OCI-LY7 (cell line): ENCODE measurements at places on chromosomes 6 and 20.

GRCh38 chr20:53734006-53734688 lies 140.5 kb upstream of the ZNF217 start:
- DNase-seq: no peak

GRCh38 chr6:139941826-139942225 lies 567.4 kb upstream of the CITED2 start:
- no peak for DNase-seq

- peak; percentile 16 for DNase-seq
Observed at GRCh38 chr6:19664050-19664449, 173.1 kb upstream of the ID4 start.

DNA sequence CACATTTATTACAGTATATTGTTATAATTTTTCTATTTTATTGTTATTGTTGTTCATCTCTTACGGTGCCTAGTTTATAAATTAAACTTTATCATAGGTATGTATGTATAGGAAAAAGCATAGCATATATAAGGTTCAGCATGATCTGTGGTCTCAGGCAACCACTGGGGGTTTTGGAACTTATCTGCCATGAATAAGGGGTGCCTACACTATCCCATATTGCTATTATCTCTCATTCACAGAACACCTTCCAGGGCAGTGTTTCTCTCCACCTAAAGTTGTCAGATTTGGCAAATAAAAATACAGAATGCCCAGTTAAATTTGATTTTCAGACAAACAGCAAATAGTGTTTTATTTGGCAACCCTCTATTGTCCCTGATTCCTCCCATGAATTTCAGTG lies 35.5 kb upstream of the FAM184A start:
- no peak for DNase-seq

DNA sequence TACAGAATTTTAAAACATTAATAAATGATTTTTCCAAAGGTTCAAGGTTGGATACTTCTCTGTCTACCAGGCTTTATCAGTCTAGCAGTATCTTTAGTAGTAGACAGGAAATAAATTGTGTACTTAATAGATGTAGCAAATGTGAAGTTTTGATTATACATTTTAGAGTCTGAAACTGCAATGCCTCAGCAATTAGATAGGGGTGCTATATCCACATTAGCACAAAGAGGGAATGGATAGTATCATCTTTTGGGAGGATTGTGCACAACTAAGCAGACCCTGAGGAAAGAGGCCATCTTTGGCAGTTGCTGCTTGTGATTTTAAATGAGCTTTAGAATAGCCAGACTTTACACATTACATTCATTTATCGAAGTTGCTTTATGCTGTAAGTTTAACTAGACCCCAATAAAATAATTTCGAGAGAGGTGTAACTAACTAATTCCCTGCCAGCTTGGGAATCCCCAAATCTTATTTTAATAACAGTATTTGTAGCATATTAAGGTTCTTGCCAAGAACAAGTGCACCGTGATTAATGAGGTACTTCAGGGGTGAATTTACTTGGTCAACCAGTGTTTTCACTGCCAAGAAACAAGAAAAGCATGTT lies 2.8 kb downstream of the KCNQ5 start:
- DNase-seq: peak; percentile 80

DNA sequence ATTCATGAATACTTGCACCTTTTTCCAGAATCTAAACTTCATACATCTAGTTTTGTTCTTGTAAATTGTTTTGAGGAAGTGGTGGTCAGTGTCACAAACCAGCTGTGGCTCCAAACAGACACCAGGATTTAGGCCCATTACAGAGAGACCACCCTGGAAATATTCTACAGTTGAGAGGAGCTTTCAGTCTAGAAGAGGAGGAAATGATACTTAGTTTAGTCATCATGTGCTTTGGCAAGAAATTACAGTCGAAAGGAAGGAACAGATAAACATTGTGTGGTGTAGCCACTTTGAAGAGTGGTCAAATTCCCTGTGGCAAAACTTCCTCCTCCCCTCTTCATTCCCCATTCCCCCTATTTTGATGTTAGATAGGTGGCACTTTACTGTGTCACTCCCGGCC lies 15.7 kb downstream of the DCBLD1 start:
- no peak for DNase-seq

DNA sequence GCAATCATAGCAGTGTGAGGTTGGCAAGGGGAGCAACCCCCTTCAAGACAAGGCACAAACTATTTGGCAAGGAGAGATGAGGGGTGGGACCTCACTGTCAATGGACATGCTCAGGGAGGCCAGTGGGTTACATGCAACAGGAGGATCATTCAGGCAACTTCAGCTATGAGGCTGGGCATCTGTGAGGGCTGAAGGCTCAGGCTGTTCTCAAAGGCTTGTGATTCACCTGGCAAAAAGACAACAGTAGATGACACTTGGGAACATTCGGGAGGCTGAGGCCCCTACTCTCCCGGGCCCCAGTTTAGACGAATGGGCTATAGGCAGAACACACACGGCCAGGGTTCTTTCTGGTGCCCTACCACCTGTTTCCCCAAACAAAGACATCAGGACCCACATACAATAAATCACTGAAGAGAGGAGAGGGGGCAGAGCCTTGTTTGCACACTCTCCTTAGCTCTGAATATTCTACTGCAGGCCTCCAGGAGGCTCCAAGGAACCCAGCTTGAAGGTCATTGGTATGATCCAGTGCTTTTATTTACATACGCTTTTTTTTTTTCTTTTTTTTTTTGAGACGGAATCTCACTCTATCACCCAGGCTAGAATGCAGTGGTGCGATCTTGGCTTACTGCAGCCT lies 7.9 kb downstream of the TUBB start:
- peak; percentile 31 for DNase-seq

- no peak for DNase-seq
Observed at GRCh38 chr20:24949756-24950127, 673 bp downstream of the CST7 start.

- no peak for DNase-seq
Observed at GRCh38 chr20:58064411-58065010, 163.9 kb downstream of the ANKRD60 start.
